Stromal cell of bone marrow (primary cell): ENCODE measurements at places on chromosomes 2 and 18.

GRCh38 chr2:165905854-165906253 is 47.7 kb downstream of the TTC21B start:
- no peak for DNase-seq

- no peak for DNase-seq
These were observed 5.0 kb downstream of the RBKS start for GRCh38 chr2:27885234-27885633.

DNA sequence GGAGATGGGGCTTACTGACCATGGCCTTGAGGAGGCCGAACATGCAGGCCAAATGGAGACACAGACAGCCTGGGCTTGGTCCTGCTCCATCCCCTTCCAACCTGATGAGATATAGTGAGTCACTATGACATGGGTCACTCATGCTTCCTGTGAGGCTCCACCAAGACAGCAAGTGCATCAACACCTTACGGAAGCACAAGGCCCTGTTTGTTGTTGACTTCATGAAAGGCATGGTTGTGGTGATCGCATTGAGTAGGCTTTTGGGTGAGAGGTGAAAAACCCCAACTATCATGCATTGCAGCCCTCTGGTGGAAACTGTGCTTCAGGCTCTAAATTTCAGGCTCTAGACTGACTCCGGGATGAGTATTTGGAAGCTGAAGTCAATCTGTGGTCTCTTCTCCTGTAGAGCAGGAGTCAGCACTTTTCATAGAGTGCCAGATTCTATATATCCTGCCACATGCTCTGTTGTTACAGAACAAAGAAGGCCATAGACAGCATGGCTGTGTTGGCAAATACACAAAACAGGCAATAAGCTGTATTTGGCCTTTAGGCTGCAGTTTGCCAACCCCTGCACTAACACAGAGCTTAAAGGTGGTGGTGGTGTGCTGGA is 10.1 kb downstream of the IL37 start:
- DNase-seq, result no peak

DNA sequence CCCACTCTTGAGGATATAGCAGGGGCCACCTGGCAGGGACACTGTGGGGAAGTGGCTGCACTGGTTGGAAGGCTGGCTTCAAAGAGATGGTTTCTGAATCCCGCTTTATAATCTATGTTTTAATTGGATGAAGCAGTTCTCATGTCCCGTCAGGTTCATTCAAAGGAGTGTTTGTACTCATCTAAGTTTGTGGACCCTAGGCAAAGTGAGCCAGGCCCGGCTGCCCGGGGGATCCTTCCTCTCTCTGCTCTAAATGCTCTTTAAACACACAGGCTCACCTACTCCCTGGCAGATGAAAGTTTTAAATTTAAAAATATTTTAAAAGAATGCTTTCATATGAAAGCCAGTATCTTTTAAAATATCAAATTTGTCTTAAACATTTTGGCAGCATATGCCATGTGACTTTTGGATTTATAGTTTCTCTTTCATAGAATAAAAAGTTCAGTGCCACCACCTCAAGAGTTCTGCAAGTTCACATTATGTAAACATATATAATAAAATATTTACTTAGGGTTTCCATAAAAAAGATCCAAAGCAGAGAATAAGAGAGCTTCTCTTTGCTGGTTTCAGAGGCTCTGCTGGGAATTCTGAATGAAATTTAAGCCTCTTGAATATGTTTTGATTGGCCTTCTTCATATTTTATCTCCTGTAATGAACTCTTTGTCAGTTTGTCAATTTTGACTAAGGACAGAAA is 143.5 kb upstream of the ALPP start:
- DNase-seq, result no peak

DNA sequence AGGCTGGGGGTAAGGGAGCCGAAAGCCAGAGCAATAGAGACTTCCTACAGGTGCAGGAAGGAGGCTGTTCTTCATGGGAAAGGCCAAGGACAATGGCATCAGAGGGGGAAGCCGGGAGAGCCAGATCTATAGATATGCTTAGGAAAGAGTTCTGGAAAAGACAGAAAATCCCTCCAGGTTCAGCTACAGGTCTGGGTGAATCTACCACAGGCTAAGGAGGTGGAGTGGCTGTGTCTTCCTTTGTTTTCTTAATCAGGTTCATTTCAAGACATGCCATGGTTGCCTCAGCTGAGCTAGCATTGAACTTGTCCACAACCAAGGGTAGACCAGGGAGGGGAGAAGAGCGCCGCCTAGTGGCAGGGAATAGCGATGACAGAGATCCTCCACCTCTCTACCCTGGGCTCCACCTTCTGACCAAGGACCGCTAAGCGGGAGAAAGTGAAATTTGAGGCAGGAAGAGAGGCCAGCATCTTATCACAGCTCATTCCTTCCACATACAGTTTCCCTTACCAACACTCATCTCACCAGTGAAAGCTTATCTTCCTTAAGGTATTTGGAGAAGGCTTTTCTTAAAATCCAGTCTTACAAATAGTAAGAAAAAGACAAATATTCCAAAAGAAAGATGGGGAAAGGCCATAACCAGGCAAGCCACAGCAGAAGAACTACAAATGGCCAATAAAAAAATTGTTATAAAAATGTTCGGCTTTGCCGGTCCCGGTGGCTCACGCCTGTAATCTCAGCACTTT is 74.2 kb downstream of the VIT start:
- peak; percentile 21 for DNase-seq

GRCh38 chr2:226017537-226017936 is 618.0 kb downstream of the NYAP2 start:
- no peak for DNase-seq
